Fibroblast of skin of right biceps (primary cell): ENCODE measurements at places on chromosomes 11 and 22.

DNA sequence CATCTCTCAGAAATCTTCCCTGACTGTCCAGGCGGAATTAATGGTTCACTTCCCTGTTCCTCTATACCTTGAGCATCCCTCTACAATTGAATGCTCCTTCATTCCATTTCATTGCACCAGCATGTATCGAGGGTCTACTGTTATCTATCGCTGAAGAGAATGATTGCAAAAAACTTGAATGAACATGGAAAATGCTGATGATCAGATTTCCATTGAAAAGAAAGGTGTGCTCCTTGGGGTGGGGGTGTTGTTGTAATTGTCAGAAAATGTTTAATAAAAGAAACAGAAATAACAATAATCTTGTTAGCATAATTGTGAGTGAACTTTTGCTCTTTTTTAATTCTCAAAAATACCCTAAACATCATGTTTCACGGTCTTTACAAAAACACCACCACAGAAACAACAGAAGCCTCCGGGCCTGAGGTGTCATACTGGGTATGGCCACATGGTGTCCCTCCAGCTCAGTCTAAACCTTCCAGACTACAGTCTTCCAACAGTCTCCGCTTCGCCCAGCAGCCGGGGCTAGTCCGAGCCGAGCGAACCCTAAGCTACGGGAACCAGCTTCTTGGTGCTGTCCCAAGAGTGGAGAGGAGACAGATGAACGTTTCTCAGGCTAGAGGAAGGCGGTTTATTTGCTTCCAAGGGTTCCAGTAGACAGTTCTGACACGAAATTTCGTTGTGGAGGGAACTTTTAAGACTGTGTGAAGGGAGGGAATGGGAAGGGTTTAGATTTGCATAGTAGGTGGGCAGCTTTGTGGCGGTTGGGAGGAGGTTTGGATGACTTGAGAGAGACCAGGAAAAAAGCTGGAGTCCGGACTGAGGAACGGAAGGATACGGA is 75.8 kb upstream of the ZBED5 start:
- peak; percentile 91 for DNase-seq

- DNase-seq, result no peak
These were observed 219.7 kb downstream of the CEP164 start for GRCh38 chr11:117547195-117547850.

DNA sequence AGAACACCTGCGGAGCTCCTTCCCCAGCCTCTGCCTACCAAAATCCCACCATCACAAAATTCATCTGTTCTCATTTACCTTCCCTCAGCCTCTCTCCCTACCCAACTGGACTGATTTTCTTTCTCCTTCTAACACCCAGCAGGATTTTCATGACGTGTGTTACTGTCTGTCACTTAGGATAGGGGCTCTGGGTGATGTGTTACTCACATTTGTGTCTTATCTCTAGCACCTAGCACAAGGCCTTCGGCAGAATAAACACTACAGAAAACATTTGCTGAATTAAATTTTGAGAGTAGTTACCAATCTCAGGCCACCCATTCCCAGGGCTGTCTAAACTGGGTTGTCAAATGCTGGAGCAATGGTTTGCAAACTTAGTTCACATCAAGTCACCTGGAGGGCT is 88.0 kb downstream of the NTM start:
- no peak for DNase-seq

DNA sequence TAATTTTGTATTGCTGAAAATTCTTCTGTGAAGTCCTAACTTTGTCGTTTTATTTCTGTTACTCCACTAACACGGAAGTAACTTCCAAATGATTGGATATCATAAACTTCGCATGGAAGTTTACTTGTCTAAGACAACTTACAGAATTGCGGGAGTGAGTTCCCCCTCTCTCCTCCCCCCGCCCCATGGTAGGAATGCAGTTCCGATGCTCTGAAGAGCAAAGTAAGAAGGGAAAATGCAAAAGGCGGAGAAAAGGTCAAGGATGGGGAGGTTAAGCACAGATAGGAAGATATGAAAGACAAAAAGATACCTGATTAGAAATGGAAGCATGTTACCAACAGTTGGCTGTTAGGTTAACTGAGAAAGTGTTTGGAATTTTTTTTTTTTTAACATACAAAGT is 1.3 kb downstream of the EIF3M start:
- peak; percentile 9 for DNase-seq

GRCh38 chr11:134207538-134208239 is 16.1 kb downstream of the NCAPD3 start:
- DNase-seq, result peak; percentile 17

GRCh38 chr22:25673713-25674112 is 68.3 kb upstream of the MYO18B start:
- no peak for DNase-seq

DNA sequence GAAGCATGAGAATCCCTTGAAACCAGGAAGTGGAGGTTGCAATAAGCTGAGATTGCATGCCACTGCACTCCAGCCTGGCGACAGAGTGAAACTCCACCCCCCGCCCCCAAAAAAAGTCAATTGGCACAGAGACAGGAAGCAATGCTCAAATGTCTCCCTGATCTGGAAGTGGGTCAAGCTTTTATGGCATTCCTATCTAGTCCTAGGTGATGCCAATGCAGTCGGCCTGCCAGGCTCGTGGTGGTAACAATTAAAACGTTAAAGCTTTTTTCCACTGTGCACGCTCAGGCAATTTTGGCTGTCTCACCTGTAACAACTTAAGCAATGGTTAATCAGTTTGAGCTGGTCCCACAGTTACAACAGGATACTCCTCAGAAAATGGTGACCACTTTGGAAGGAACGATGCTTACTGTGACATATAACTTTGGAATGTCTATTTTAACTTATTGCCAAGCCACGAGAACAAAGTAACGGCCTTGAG is 18.9 kb upstream of the PISD start:
- DNase-seq, result peak; percentile 85

GRCh38 chr11:23585416-23586104 is 725.3 kb upstream of the CCDC179 start:
- no peak for DNase-seq

DNA sequence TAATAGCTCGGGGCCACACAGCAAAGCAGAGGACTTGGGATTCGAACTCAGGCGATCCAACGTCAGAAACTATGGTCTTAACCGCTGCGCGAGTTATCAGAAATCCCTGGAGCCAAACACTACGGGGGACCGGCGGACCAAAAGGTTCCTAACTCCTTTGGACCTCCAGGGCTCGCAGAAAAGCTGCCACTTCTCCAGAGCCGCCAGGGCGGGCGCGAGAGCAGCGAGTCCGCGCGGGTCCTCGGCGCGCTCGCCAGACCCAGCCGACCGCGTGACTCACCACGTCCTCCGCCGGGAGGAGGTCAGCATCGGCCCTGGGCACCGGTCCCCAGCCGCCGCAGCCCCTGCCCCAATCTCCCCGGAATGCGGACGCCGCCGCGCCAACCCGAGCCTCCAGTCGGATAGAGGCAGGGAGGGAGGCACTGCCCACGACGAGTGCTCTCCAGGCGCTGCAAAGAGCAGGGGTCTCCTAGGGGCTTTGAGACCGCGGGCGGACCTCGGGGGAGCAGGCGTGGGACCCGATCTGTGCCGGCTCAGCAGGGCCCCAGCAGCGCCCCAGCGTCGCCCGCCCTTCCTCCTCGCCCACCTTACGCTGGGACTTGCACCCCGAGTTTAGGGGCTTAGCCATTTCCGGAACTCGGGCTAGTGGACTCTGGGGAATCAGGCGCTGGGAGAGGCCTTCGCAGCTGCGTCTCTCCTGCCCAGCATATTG is 6.2 kb upstream of the ALX4 start:
- peak; percentile 42 for DNase-seq

DNA sequence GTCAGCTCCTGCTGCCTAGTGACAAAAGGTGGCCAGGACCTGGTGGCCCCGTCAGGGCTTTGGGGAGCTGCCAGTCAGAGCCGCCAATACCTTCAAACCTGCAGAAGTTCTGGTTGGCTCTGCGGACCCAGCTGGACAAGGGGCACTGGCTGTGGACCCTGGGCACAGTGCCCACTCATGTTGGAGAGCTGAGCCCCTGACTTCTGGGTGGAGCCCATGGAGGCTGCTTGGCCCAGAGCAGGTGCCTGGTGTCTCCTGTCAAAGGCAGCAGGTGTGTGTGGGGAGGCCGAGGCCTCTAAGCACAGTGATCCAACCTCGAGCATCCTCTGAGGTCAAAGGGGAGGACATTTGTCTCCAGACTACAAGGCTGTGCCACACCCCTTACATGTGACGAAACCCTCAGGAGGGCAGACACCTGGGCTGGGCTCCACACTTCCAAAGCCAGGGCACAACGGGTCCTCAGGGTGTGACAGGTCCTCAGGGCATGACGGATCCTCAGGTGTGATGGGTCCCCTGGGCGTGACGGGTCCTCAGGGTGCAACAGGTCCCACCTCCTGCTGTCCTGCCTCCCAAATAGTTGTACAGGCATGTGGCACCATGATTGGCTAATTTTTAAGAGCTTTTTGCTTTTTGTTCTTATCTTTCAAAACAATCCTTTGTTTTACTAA is 37.0 kb downstream of the MUC2 start:
- DNase-seq, result no peak

DNA sequence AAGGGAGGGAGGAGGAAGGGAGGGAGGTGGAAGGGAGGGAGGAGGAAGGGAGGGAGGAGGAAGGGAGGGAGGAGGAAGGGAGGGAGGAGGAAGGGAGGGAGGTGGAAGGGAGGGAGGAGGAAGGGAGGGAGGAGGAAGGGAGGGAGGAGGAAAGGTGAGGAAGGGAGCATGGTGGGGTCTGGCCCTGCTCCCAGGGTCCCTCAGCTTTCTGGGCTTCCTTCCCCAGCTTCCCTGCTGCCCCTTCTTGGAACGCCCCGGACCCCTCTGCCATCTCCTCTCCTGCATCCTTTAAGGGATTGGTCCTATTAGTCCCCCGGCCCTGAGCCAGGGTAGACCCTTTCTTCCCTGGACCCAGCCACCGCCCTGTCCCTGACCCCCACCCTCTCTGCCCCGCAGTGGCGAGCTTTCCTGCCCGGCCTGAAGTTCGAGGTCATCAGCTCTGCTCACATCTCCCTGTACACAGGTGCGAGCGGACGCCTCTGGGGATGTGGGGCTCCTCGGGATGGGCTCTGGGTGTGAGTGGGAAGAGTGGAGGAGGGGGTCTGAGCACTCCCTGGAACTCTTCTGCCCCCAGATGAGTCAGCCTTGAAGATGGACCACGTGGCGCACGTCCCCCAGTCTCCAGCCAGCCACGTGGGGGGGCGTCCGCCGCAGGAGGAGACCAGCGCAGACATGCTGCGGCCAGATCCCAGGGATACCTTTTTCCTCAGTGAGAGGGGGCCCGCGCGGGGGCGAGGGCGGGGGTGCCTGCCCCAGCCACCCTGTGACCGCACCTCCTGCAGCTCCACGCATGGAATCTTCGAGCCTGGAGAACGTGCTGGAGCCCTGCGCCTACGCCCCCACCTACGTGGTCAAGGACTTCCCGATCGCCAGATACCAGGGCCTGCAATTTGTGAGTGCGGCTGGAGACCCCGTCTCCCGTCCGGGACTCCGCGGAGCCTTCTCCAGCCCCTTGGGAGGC is 6.0 kb downstream of the B4GALNT4 start:
- DNase-seq, result no peak

DNA sequence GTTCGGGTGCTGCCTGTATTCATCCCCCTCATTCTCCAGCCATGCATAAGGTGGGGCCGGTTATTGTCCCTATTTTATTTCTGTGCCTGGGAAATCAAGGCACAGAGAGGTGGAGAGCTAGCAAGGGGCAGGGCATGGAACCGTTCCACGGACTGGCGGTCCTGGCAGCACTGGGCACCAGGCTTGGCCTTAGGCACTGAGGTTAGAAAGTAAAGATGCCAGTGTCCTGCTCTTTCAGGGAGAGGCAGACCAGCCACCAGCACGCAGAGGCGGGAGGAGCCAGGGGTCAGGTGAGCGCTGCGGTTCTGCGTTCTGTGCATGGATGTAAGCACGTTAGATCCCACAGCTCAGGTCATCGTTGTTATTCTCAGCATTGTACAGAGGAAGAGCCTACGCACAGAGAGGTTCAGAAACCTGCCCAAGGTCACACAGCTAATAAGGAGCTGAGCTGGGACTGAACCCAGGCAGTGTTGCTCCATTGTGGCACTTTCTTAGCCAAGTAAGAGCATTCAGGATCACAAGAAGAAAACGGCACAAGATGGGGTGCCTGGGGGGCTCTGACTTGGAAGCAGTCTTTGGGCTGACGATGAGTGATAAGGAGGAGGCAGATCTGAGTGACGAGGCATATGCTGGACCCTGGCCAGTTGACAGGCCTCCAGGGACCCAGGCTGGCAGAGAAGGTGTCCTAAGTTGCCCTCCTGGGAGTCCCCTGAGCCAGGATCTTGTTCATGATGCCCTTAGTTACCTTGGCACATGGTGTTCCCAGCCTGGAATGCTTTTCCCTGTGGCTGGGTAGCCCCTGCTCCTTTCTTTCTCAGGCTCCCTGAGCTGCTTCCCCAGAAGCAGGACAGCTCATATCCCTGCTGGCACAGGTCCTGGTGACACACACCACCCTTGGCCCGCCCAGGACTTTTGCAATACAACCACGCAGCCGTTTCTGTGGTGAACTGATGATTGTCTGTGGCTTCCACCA is 41.1 kb downstream of the OSBPL5 start:
- DNase-seq, result peak; percentile 94

DNA sequence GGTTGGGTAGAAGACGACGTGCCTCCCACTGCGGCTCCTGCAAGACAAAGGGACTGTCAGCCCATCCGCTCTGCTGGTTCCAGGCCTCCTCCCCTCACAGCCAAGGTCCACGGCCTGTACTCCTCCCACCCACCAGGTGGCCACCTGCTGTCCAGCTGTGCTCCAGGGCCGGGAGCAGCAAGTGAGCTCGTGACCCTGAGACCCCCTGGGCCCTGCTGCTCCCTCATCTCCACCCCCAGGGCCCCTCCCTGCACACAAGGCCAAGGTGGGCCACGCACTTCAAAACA is 27.4 kb downstream of the TSPAN4 start:
- no peak for DNase-seq

GRCh38 chr11:86888164-86889000 is 66.8 kb downstream of the FZD4 start:
- peak; percentile 85 for DNase-seq

GRCh38 chr22:50626850-50627641 is 906 bp downstream of the ARSA start:
- no peak for DNase-seq

GRCh38 chr11:96149743-96150555 is 193.0 kb downstream of the MAML2 start:
- peak; percentile 89 for DNase-seq

DNA sequence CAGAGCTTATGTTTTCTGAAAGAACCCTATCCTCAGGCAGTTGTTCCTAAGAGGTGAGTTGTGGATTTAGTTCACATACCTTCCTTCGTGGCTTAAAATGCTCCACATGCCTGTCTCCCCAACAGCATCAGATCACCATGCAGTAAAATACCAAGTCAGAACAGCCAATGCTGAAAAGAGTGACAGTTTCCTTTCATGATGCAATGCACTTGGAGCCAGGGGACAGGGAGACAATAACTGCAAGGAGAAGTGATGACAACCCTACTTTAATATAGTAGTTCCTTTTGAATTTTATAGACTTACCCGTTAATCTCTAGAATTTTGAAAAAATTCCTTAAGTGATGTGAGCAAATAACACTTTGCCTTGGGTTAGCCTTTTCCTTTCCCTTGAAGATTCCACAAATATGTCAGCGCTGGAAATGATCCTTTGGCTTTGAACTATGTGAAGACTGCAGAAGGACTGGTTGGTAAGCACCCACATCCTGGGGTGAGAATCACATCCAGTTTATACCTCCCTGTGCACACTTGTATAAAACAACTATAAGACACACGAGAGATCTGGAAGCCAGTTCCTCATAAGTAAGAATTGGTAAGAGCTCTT is 71.2 kb downstream of the PIWIL4 start:
- peak; percentile 46 for DNase-seq

- DNase-seq, result no peak
These were observed 380.5 kb downstream of the TENM4 start for GRCh38 chr11:79060081-79060953.

GRCh38 chr11:77512092-77512491 is 38.2 kb upstream of the PAK1 start:
- DNase-seq, result no peak
